ENCODE measurements at places on chromosomes 1 and 21.

DNA sequence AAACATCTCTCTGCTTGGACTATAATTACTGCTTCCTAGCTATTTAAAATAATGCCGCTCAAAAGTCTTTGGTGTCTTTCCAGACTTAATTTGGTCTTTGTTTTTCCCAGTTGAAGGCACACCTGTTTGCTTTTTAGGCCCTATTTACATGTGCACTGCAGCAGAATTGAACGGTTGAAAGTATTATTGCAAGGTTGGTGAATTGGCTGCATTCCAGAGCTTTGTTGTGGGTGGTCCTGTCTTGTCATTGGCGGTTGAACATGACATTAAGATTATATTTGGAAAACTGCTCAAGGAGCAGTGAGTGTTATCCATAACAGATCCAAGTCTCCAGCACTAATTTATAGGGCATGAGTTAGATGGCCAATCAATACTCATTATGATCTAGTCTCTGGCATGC lies 656.3 kb downstream of the PTPRC start:
- DNase-seq = no peak

- no peak for DNase-seq
Observed at GRCh38 chr1:2787163-2787911, 14.2 kb downstream of the TTC34 start.

DNA sequence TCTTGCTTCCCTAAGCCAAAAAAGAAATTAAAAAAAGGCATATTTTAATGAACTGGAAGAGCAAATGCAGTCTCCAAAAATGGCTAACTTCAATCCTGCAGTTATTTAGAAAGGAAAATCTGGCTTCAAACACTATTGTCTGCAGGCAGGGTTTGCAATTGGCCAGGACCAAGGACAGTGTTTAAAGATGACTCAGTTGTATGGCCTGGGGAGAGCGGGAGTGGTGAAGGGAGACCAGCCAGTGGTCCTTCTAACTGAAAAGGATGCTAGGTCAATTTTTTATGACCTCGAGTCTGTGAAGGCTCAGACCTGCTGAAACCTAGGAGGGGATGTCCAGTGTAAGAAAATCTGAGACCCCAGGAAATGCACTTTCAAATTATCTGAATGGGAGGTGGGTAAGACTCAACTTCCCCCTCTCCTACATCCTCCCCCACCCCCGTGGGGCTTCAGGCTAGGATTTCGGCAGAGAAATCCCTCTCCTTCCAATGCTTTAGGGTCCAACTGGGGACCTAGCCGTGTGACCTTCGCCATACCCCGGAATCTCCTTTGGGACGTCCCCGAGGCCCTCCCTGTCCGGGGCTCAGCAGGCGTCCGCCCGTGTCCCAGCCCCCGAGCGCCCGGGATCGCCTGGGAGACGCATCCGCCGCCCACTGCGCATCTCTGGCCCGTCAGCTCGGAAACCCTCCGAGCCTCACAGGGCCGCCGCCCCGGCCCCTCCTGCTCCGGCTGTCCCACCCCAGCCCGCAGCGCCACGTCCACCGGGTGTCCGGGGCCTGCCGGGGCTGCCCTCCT lies 602 bp upstream of the RIMKLA start:
- DNase-seq = no peak

DNA sequence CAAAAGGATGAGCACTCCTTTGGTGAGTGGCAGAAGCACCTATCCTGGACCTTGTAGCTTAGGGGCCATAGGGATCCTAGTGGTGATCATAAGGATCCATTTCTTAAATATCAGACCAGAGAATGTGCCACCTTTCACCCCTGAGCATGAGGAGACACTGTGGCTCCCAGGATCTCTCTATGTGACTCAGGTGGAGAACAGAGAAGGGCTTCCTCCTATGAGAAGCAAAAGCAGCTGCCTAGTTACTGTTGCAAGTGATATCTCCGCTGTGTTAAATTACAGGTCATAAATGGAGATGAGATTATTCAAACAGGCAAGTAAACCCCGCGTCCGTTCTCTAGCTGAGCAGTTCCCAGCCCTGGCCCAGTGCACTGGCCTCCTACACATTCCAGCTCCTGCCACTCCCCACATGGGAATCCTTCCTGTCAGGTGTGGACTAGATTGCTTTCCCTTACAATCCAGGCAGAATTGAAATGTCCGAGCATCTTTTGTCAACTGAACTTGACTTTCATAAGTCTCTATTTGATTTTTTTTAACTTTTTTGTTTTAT lies 26.3 kb downstream of the CLEC20A start:
- DNase-seq = no peak

GRCh38 chr1:192967901-192968300 lies 91.3 kb downstream of the UCHL5 start:
- DNase-seq = no peak

- DNase-seq = no peak
Observed at GRCh38 chr1:111406321-111406768, 21.2 kb downstream of the OVGP1 start.

- DNase-seq = no peak
Observed at GRCh38 chr1:154502066-154502743, at the start of the genes SHE and TDRD10. Gene SHE (minus strand): TSS chr1:154502412. CDS start chr1:154502026, 386 bp downstream. Gene TDRD10 (plus strand): TSS chr1:154502219. CDS start chr1:154506904, 4,685 bp downstream.

DNA sequence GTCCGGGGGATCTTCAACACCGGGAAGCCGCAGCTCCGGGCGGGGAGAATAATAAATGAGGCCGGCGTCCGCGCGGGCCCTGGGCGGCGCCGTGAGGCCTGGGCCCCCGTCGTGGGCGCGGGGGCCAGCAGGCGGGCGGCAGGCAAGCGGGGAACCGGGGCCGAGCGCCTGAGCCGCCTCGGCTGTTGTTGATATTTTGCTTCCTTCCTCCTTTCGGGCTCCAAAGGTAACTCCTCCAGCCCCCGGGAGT lies at the start of gene MEF2D:
Gene MEF2D (minus strand): TSS at position 233 of the 250 bp plus-strand sequence. CDS start 17,483 bp downstream, outside the sequence.
- DNase-seq = no peak

- no peak for DNase-seq
Observed at GRCh38 chr1:160371756-160372155, 4.9 kb downstream of the NHLH1 start.

DNA sequence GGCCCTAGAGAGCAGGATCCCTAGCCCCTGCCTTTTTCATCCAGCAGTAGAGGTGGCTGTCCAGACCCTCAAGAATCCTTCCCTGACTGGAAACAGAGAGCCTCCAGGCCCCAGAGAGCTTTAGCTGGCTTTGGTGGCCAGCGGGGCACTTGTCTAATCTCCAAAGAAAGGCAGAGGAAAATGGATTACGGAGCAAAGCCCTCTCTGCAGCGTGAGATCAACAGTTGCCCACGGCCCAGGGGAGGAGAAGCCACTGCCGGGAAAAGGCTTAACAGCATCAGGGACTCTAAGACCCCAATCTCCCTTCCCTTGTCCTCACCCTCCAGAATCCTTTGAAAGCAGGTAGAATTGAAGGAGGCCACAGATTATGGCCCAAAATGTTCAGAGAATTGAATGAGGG lies 35.8 kb upstream of the GRIK3 start:
- DNase-seq = no peak

DNA sequence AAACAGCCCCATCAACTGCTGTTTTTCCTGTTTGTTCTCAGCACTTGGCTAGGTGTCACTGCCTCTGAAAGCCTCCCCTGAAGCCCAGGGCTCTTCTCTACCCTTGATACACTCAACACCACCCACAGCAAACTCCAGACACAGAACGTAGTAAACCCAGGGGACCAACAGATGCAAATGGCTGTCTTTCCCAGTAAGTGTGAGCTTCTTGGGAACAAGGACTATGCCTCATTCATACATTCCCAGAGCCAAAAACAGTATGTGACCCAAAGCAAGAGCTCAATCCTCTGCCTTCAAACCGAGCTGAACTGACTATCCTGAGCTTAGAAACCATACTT lies 4.4 kb downstream of the LBR start:
- no peak for DNase-seq

- peak; percentile 14 for DNase-seq
Observed at GRCh38 chr1:36323636-36324352, at the start of gene EVA1B. Gene EVA1B (minus strand): TSS chr1:36323645. CDS start chr1:36323037, 608 bp downstream.

DNA sequence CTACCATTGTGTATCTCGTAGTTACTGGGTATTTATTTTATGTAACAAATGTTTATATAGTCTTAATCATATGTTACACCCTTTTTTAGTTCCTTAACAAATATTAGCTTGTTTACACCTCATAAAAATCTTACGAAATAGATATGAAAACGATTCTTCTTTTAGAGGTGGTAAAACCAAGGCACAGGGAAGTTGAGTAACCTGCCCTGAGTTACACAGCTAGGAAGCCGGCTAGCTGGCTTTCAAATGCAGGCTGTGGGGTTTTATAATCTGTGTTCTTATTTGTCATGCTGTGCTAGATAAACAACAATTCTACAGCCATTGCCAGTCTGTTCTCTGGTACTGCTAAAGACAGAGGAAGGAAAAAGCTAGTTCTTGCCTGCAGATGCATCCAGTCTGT lies 109.6 kb downstream of the NOS1AP start:
- DNase-seq = no peak

DNA sequence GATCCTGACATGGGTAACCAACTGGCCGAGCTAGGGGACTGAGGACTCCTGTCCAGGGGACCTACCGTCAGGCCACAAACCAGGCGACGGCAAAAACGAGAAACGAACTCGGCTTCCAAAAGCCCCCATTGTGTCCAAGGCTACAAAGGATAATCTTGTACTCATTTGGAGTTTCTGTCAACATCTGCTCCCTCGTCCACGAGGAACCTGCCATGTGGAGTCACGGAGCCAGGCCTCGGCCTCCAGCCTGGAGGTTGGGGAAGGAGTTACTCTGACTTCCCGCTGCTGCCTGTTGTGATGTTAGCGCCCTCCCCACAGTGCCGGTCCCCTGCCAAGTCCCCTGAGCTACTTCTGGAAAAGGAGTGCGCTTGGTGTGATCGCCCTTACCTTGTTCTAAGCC lies 7.3 kb downstream of the KRTAP10-1 start:
- no peak for DNase-seq

- DNase-seq = peak; percentile 18
Observed at GRCh38 chr1:74468982-74469603, 43.3 kb downstream of the LRRC53 start.

- no peak for DNase-seq
Observed at GRCh38 chr1:167770127-167770526, 48.3 kb downstream of the MPZL1 start.

GRCh38 chr1:213008564-213008963 lies 7.1 kb downstream of the ANGEL2 start:
- DNase-seq = no peak

GRCh38 chr1:167263819-167264464 lies 43.3 kb downstream of the POU2F1 start:
- no peak for DNase-seq

- no peak for DNase-seq
Observed at GRCh38 chr1:204150702-204151551, 917 bp downstream of the ETNK2 start.

- DNase-seq = no peak
Observed at GRCh38 chr1:18951818-18952391, 4.6 kb downstream of the IFFO2 start.

- DNase-seq = peak; percentile 84
Observed at GRCh38 chr1:39091845-39092645, 65.9 kb downstream of the NDUFS5 start.

DNA sequence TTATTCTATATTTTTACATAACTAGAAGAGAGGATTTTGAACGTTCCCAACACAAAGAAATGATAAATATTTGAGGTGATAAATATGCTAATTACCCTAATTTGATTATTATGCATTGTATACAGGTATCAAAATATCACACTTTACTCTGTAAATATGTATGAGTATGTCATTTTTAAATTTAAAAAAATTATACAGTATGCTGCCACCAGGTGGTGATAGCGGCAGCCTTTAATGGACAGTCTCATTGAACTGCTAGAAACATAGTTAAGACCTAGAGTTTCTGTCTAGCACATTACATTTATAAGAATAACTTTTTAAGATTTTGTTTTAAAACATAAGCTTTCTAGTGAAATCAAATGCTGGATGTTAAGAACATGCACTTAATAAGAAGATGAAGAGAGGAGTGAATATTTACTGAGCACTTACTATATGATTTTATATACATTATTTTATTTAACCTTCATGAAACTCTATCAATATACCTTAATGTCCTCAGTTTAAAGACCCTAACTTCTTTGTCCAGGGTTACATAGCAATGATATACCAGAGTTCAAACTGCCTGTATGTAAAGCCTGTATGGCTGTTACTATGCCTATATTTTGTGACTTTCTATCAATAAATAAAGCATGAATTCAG lies 207.1 kb downstream of the NUF2 start:
- peak; percentile 16 for DNase-seq

- DNase-seq = peak; percentile 18
Observed at GRCh38 chr1:74771913-74772515, 39.1 kb downstream of the TYW3 start.

GRCh38 chr1:190634134-190634533 lies 156.5 kb upstream of the BRINP3 start:
- no peak for DNase-seq

DNA sequence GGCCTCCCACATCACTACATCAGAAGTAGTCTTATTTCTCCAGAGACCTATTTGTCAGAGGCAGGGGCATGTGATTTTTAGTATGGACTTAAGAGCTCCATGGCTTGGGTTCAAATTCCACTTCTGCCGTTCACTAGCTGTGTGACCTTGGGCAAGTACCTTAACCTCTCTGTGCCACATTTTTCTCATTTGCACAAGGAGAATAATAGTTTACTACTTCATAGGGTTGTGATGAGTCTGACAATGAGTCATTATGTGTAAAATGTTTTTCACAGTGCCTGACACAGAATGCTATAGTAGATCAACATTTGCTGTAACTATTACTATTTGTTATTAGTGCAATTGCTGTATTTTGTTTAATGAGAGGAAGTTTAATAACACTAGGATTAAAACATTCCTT lies 200.6 kb downstream of the PRDM2 start:
- no peak for DNase-seq

DNA sequence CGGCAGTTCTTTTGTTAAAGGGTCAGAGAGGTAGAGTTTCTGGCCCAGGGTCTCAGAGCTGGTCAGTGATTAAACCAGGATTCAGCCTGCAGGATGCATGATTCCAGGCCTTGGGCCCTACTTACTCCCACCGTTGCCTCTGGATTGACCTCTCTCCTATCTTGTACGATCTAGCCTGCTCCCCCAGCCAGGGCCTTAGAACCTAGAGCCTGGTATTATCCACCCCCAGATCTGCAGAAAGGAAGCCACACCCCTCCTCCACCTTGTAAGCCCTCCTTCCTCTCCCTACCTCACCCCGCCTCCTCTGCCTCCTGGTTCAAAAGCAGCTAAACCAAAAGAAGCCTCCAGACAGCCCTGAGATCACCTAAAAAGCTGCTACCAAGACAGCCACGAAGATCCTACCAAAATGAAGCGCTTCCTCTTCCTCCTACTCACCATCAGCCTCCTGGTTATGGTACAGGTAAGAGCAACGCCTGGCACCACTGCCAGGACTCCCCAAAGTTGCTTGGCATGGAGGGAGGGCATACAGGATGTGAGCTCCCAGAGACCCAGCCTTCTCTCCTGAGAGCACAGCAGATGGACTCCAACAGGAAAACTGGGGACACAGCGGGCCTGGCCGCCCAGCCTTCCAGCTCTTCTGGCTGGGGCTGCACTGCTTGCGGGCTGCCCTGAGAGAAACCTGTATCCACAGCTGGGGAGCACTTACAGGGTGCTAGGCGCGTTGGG lies at the start of gene CD52:
Gene CD52 (plus strand): TSS at position 347 of the 726 bp plus-strand sequence. CDS start 60 bp downstream, at position 407.
- DNase-seq = no peak

GRCh38 chr1:47444562-47445465 lies 7.0 kb downstream of the FOXD2 start:
- no peak for DNase-seq
